ENCODE measurements at places on chromosomes 7 and 10.

DNA sequence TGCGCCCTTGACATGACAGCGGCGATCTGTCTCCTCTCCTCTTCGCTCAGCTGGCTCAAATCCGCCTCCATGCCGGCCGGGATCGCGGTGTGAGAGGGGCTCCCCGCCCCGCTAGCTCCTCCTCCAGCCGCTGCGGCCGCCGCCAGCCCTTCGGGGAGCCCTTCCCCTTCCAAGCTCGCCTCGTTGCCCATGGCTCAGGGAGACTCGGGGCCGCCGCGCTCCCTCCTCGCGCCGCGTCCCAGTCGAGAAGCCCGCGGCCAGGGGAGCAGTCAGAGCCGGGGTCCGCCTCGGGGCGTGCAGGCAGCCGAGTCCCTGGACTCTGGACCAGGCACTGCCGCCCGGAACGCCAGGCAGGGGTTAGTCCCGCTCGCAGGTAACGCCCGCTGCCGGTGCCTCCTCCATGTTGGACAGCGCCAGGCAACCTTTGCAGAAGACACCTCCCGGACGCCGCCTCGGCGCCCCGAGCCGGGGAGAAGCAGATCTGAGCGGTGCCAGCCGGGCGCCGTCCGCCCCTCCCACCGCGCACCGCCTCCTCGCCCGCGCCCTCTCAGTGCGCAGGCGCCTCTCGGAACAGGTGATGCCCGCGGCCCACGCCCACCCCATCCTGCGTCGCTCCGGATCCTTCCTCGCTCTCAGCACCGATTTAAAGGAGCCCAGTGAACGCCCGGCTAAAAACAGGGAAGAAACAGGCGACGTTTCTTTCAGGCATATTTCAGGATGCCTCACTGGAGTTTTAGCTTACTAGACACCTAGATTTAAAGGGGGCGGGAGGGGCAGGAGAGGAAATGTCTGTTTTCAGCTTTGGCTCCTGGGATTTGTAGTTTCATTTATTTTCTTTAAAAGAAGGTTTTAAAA is at the start of gene PCLO:
TSS of gene PCLO (minus strand) at position 483 of the 855 bp plus-strand sequence. CDS start at position 191, 292 bp downstream.
- peak; percentile 96 for DNase-seq

GRCh38 chr7:17041324-17041723 is 159.5 kb upstream of the AGR3 start:
- DNase-seq = no peak

GRCh38 chr10:113252650-113253618 is 299.9 kb upstream of the HABP2 start:
- DNase-seq = no peak

DNA sequence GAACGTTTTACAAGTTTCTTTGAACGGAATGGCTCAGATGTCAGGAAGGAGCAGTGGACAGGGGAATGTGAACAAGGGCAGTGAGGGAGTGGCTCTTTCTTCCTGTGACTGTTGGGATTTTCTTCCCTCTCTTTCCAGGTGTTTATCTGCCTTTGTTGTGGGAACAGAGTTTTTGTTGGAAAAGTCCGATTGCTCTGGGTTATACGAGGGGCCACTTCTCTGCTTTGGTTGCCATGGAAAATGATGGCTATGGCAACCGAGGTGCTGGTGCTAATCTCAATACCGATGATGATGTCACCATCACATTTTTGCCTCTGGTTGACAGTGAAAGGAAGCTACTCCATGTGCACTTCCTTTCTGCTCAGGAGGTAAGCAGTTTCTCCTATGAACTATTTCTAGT is 41.4 kb downstream of the ZRANB1 start:
- no peak for DNase-seq

DNA sequence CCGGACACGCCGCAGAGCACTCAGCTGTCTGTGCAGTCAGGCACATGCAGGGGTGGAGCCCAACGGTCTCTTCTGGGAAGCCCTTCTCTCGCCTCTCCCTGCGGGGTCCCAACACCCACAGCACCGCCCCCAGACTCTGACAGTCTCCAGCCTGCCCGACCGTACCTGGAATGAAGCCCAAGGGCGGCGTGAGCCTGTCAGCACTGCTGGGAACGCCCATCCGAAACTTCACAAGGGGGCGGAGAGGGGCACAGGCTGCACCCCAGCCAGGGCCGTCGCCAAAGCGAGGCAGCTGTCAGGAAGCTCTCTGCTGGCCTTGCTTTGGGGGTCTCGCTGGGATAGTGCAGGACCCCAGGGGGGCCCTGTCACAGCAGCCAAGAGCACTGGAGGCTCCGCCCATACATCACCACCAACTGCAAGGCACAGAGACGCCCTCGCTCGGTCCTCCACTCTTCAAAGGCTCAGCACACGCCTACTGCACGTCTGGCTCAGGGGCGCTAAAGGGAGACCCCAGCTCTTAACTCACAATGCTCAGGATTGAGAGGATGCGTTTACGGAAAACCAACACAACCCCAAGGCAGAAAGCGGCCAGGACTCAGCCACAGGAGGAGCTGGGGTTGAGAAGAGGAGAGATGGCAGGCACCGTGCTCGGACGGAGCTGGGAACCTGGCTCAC is 30.9 kb downstream of the MAD1L1 start:
- DNase-seq = no peak

DNA sequence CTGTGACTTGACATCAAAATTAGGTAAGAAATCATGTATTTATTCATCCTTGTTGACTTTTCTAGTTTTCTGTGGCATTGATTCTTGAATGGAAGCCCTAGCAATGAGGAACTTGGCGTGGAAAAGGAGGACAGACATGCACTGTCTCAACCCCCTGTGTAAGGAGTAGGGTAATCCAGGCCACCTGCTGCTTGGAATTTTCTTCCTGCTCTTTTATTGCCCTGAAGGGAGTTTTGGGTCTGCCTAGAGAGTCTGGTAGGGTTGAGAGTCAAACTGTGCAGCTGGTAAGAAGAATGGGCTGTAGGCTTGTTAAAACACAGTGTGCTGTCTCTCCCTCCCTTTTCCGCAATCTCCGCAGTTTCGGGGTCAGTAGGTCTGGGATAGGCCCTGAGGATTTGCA is 19.7 kb downstream of the ZNF32 start:
- DNase-seq = no peak

DNA sequence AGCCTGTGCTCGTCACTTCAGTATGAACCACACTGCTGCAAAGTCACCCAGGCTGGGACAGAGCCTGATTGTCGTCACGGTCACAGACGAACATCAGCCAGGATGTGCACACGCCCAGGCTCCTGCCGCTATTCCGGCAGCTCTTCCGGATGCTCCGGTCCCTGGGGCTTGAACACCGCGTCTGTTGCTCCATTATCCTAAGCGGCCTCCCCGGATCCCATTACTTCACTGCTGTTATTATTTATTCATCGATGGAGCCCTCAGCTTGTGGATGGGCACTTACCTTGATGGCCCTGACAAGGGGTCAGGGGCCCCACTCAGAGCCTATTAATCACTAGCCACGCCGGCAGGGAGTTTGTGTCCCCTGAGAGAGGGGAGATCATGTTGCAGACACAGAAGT is 120.8 kb upstream of the PCBD1 start:
- no peak for DNase-seq

DNA sequence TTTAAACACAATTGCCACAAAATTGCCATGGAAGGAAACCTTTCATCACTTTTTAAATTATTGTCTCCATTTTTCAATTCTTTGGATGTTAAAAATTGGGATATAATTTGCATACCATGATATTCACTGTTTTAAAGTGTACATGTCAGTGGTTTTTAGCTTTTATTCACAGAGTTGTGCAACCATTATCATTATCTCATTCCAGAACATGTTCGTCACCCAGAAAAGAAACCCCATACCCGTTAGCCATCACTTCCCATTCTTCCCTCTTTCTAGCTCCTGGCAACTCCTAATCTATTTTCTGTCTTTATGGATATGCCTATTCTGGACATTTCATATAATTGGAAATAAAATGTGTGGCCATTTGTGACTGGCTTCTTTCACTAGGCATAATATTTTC is 260.3 kb upstream of the FERD3L start:
- DNase-seq = no peak

DNA sequence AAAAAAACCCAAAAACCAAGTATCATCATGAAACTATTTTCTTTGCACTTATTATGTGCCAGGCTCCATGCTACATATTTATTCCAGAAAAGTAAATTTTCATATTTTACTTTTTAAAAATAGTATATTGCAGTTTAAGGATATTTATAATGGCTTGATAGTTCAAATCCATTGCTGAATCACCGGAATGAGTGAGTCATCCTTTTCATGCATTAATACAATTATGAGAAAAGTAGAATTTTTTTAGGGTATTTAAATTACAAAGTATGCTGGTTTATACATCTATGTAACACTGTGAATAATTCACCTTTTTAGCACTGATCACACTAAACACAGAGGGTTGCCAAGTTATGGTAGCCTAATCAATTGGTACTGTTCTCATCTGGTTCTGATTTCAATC is 54.3 kb downstream of the SLC16A9 start:
- no peak for DNase-seq

GRCh38 chr7:45106-46090 is 147.0 kb upstream of the FAM20C start:
- DNase-seq = no peak

DNA sequence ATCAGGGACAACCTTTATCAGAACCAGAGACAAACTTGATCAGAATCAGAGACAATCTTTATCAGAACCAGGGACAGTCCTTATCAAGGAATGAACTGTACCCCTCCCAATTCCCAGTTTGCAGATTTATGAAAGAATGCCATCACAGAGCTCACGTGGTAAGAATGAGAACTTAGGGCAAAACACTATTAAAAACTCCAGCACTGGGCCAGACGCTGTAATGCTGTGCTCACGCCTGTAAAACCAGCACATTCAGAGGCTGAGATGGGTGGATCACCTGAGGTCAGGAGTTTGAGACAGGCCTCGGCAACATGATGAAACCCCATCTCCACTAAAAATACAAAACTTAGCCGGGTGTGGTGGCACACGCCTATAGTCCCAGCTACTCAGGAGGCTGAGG is 85.1 kb upstream of the TNRC18 start:
- DNase-seq = no peak

GRCh38 chr10:48792121-48792520 is 107.4 kb downstream of the WDFY4 start:
- DNase-seq = no peak

- no peak for DNase-seq
Observed at GRCh38 chr7:33892945-33893344, 12.4 kb upstream of the BMPER start.

DNA sequence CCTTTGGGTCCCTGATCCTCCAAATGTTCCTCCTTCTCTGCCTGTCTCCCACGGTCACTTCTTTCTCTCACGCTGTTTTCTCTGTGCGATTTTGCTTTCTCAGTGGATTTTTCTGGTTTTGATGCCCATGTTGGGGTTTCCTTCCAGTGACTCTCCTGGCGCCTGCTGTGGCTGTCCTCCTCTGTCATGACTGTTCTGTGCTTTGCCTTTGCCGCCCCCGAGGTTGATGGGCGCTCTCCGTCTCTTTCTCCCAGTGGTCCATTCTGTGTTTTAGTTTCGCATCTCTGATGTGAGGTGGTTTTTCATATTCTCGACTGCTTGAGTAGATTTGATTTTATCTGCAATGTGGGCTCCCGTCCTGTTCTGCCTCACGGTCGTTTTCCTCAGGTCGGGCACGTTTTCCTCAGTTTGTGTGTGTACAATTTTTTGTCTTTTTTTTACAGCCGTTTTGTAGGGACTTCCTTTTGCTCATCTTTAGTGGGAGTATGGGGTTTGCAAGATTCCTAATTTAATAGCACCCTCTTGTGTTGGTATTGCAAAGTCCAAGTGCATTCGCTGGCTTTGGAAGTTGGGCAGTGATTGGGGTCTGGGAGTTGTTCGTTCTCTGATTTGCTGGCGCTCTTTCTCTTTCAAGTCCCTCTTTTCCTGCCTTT is 100.0 kb downstream of the INPP5A start:
- peak; percentile 51 for DNase-seq

GRCh38 chr7:129784783-129785684 is 167.7 kb downstream of the UBE2H start:
- no peak for DNase-seq

DNA sequence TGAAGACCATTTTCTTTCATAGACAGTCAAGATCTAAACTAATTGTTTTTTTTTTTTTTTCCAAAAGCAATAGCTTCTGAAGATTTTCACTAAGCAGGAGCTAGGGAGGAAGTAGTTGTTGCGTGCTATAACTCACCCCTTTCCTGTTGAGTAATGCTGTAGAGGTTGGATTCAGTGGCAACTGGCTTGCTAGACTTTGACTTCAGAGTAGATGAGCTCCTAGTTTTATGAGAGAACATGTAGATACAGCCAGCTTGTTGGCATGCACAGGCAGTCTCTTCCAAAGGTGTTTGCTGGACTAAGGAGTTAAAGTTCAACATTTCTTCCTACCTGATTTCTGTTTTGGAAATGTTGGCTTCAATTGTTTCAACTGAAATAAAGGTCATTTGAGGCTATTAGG is 66.2 kb upstream of the MXI1 start:
- no peak for DNase-seq

GRCh38 chr7:12722636-12723605 is 35.5 kb downstream of the ARL4A start:
- no peak for DNase-seq

- peak; percentile 19 for DNase-seq
Observed at GRCh38 chr7:128938544-128939074, 882 bp downstream of the IRF5 start.

GRCh38 chr7:133783276-133783675 is 343.9 kb upstream of the LRGUK start:
- DNase-seq = no peak

DNA sequence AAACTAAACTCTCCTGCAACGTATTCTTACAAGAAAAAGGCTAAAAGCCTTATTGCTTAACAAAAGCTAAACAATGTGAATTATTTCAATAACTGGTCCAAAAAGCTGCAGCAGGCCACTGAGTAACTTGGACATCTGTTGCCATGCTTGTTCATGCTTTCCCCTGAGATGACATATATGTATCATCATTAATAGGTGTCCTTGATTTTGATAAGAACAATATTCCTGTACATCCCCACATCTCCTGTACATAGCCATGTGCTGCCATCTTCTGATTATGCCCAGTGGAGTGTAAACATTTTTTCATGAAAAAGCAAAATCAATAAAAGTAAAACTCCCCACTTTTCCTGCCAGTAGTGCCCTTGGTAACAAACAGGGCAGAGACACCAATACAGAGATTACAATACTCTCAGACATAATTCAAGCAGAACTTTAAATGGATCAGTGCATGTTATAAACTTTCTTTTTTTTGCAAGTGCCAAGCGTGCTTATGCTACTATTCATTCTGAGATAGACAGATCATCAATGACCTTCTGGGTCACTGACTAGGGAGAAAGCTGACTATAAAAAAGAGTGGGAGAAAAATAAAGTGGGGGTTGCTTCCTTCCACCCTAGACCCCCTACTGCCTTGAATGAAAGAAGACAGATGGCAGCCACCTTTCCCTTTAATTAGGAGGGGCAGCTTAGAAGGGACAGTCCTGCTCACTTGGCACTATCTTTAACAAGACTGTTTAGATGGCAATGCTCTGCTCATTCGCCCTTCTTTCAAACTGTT is 205.5 kb upstream of the KLF14 start:
- no peak for DNase-seq

- DNase-seq = no peak
Observed at GRCh38 chr7:93239824-93240223, 7.7 kb downstream of the VPS50 start.

DNA sequence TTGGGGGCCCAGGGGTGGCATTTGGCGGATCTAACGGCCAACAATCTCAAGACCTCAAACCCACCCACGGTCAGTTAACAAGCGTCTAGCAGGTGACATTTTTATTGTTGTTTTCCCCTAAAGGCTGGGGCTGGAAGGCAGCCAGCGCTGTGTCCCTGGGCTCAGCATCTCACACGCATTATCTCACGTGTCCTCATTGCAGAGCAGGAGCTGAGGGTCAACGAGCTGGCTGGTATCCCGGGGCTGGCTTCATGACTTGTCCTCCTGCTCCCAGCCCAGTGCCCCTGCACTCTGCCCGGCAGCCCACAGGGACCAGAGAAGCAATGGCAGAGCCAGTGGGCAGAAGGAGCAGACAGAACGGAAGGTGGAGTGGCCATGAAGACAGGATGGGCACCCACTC is 54.4 kb upstream of the TMEM273 start:
- DNase-seq = no peak

Measured in Caki2 (cell line).